ENCODE measurements at places on chromosomes 16 and 17.

DNA sequence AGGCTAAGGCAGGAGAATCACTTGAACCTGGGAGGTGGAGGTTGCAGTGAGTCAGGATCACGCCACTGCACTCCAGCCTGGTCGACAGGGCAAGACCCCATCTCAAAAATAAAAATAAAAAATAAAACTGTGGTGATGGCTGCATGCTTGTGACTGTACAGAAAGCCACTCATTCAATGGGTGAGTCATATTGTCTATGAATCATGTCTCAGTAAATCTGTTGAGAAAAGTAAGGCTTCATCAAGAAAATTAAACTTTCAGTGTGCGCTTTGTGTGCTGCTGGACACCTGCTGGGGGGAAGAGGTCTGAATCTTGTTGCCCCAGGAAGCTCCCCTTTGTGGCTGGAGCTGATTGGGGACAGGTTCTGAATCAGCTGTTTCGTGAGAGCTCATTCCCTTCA, 11.3 kb downstream of the NUBP1 start:
- DNase-seq, result no peak

DNA sequence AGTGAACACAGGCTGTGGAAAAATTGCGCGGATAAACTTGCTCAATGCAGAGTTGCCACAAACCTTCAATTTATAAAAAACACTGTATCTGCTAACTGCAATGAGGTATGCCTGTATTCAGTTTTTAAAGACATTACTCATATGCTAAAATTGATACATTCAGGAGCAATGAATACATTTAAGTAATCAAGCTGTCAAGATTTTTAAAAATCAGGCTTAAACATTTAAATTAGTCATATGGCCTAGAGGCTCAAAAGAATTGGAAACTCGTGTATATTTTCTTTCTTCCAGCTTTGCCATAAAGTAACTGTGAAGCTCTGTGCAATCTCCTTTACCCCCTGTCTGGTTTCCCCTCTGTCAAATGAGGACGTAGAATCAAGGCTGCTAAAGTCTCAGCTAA, 4.1 kb downstream of the SYNRG start:
- no peak for DNase-seq

GRCh38 chr16:75279305-75279704, 27.9 kb upstream of the BCAR1 start:
- DNase-seq, result no peak

- no peak for DNase-seq
Observed at GRCh38 chr16:4410335-4411075, 5.9 kb downstream of the CORO7 start.

- peak; percentile 87 for DNase-seq
Observed at GRCh38 chr17:4074831-4075495, 67.9 kb downstream of the ZZEF1 start.

DNA sequence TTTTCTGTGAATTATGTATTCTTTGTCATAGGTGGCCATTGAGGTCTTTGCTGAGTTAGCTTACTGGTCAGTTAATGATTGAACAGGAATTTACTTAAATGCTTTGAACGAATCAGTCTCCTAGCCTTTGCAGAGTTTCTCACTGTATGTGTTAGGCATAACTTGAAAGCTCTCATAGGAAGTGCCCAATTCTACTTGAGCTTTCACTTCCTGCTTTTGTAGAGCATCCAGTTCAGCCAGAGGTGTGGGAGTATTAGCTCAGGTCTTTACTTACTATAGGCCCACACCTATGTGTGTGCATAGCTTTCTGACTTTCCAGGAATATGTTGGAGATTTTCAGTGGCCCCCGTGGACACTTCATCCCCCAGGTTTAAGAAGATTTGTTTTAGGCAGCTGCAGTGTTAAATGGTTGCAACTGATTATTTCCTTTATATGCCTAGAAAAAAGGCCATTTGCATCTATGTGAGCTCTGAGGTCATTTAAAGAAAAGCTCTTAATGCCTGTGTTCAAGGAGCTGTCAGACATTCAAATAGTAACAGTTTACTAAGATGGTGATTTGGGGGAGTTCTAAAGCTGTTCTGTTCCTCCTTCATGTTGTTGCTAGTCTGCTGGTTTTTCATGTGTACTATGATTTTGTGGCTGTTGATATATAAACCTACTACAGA, 62.3 kb downstream of the PHKB start:
- DNase-seq, result peak; percentile 90

DNA sequence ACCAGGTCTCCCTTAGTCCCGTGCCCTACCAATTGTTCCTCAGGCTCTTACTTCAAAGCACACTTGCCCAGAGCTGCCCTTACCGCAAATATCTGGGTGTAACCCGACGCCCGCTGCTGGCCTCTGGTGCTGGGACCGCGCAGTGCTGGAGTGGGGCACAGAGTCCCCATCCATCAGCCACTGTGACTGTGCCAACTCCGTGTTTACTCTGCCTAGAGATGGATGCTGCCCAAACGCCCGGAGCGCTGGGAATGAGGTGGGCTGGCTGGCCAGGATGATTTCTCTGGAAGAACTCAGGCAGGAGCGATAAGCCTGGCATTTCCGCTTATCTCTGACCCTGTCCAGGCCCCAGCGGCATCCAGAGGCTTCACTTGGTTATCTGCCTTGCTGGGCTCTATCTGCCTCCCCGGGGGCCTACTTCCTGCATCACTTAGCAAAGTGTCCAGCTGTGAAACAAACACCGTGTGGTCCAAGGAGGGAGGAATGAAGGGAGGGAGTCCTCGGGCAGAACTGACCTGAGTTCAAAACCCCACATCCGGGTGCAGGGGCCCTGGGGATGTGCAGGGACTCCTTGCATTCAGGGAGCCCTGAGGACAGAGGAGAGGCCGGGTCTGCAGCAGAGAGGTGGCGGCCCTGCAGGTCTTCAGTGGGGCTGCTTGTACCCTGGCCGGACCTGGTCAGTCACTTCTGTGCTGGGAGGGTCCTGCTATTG, 9.4 kb upstream of the MYLK3 start:
- DNase-seq, result no peak

- no peak for DNase-seq
Observed at GRCh38 chr17:79220713-79221291, 146.2 kb downstream of the ENGASE start.

- no peak for DNase-seq
Observed at GRCh38 chr16:4532238-4532637, 6.3 kb downstream of the CDIP1 start.

DNA sequence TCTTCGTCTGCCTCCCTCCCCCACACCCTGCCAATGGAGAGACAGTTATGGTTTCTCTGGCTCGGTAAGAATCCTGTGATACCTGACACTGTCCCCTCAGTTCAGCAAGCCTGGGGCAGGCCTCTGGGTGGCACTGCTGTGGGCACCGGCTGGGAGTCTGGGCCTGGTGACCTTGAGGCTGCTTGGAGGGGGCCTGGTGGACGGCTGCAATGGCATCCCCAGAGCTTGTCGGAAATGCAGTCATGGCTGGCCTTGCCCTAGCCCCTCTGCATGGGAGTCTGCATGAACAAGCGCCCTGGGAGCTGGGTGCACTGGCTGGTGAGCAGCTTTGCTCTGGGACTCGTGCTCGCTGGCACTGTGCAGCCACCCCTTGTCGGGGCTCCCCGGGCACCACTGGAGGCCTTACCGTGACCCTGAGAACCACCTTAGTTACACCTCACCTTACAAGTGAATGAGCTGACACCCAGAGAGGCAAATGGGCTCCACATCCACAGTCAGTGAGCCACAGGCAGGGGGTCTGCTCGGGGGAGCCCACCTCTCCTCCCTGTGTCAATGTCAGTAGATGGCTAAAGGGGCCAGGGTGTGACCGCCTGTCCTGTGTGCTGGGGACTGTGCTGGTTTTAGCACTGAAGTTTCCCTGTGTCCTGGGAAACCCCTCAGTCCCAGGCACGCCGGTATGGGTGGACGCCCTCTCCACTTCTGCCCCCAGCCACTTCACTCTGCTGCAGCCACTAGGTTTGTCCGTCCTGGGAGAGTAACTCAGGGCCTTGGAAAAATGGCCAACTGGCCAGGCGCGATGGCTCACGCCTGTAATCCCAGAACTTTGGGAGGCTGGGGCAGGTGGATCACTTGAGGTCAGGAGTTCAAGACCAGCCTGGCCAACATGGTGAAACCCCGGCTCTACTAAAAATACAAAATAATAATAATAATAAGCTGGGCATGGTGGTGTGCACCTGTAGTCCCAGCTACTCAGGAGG, 1.4 kb downstream of the LGALS3BP start:
- no peak for DNase-seq

DNA sequence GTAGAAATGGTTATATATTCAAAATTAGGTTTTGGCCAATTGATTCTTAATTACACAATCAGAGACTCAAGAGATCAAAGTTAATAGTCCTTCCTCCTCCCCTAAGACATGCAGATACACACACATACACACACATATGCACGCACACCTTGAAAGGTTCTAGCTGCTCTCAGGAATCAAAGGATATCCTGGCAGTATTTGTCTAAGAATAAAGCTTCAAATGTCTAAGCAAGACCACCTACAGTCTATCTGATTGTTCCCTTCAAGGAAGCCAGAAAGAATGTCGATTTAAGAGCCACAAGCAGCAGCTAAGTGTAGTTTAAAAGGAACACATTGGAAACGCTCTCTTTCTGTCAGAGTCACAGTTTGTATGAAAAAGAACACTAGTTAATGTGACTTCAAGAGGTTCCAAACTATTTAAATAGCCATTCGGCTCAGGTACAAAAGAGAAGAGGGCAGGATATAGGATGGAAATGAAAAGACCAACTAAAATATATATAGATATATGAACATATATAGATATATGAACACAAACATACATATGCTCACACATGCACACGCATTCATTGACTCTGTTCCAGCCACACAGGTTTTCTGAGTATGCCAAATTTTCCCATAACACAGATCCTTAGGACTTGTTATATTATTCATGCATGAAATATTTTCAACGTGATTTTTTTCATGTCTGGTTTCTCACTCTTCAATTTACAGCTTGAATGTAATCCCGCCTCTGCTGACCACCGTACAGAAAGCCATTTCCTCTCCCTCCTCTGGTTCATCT, 79.0 kb downstream of the CDH8 start:
- DNase-seq, result no peak

DNA sequence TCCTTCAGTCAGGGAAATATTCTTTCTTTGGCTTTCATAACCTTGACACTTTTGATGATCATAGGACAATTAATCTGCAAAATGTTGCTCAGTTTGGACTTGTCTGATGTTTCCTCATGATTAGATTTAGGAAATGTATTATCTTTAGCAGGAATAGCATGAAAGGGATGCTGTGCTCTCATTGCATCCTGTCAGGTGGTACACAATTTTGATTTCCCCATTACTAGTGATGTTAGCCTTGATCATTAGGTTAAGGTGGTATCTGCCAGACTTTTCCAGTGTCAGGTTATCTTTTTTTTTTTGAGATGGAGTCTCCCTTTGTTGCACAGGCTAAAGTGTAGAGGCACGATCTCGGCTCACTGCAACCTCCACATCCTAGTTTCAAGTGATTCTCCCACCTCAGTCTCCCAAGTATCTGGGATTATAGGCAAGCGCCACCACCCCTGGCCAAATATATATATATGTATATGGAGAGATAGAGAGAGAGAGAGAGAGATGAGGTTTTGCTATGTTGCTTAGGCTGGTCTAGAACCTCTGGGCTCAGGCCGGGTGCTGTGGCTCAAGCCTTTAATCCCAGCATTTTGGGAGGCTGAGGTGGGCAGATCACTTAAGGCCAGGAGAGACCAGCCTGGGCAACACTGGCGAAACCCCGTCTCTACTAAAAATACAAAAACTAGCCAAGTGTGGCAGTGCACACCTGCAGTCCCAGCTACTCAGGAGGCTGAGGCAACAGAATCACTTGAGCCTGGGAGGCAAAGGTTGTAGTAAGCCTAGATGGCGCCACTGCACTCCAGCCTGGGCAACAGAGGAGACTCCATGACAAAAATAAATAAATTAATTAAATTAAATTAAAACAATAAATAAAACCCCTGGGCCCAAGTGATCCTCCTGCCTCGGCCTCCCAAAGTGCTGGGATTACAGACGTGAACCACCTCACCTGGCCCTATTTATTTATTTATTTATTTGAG, 15.8 kb upstream of the CAVIN1 start:
- DNase-seq, result peak; percentile 73

DNA sequence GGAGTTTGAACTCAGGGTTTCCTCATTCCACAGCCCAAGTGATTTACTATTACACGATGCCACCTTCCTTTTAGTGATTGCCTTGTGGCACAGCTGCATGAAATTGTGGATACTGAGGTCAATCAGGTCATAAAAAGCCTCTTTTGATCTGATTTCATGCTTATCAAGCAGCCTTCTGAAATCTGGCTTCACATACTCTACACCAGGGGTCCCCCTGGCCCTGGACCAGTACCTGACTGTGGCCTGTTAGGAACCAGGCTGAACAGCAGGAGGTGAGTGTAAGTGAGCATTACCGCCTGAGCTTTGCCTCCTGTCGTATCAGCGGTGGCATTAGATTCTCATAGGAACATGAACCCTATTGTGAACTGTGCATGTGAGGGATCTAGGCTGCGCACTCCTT, 13.8 kb downstream of the SLFN5 start:
- no peak for DNase-seq
